ENCODE measurements at places on chromosomes 16 and 17. TPM values are rescaled to one million over a fixed set of nuclear protein-coding genes. Genes with fewer than 3 reads are reported as not detected.

SLC13A2 gene
- total RNA-seq, result not detected

DNA sequence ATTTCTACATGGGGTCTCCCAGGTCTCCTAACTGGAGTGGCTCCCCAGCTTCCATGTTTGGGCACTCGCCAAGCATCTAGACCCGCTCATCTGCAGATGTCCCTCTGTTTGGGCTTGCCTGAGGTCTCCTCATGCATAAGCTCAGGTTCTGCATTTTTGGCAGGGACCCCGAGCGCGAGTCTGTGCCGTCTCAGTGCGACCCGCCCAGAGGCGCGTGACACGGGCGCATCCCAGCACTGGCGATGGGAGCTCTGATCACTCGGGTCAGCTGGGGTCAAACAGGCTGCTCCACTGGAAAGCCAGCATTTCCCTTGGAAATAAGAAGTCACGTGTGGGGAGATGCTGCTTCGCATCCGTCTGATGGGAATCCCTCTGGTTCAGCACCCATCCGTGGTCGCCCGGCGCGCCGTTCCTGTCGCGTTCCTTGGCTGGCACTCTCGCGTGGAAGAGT is 56.9 kb upstream of the FASN start:
- no peak for DNase-seq

SLC25A11 gene
- 71.5 TPM for total RNA-seq

DNA sequence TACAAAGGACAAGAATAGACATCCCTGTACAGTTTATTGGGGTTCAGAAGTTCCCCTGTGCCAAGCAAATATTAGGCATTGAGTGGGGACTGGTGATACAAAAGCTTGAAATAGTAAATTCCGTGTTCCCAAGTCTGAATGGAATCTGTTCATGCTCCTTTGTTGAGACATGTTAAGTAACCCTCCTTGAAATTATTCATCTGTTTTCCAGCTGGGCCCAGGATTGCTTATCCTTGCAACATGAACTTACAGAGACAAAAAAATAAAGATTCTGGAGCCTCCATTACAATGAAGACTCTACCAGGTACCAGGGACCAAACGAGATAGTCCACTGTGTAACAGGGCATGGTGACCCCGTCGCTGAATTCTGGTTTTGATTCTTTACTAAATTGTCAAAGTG is 6.1 kb upstream of the CCL8 start:
- peak; percentile 15 for DNase-seq

GRCh38 chr17:62572888-62573401 is 54.5 kb upstream of the MRC2 start:
- peak; percentile 26 for DNase-seq

- no peak for DNase-seq
Observed at GRCh38 chr17:21376081-21376758, at the start of gene KCNJ12. Gene KCNJ12 (plus strand): TSS chr17:21376357. CDS start chr17:21415343, 38,986 bp downstream.

ZNF213 gene
- 2.0 TPM for total RNA-seq

DNA sequence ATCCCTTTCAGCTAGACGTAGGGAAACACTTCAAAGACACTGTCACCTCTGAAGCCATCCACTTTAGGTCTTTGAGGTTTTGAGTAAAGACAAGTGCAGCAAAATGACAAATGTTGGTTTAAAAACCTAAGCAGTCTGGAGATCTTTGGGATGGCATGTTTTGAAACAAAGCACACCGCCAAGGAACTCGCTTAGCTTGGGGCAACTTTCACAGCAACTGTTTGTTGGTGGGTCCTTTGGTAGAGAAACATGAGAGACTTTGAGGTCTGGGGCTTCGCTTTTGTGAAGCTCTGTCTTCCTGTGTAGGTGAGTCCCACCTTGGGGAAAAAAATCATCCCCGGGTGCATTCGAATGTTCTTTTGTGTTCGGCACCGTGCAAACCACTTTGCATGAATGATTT is 357.5 kb downstream of the SNX29 start:
- no peak for DNase-seq

- DNase-seq, result no peak
Observed at GRCh38 chr17:44241106-44241624, 21.7 kb upstream of the UBTF start.

XYLT1 gene
- total RNA-seq, result 4.0 TPM

DNA sequence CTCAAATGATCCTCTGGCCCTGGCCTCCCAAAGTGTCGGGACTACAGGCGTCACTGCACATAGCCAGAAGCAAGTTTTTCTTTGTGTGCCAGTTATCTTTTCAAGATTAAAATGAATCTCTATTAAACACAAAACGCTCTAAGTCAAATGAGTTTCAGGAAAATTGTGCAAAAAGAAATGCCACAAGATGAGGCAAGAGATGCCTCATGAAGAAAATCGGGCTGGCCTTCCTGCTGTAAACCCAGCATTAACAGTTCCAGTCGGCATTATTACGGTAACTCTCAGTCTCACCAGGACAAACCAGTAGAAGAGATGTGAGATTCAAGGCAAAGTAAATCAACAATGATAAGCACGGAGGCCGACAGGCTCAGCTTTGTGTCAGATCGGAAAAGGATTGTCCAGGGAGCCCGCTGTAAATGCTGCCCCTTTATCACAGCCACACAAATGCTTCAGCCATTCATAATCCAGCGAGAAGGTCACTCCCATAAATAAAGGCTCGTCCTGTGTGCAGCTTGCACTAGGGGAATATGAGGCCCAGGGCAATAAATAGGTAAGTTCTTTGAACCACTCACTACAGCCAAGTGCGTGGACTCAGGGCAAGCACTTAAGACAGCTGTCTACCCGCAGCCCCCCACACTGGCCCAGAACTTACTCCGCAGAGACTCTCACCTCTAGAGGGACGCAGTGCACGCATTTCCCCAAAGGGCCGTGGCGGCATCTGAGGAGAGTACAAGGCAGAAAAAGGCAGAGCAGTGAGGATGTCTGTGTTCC is 27.2 kb downstream of the NPLOC4 start:
- no peak for DNase-seq

GRCh38 chr17:77831474-77832179 is 126.9 kb upstream of the TNRC6C start:
- peak; percentile 36 for DNase-seq

IGF2BP1 gene
- total RNA-seq, result 4.0 TPM

- peak; percentile 45 for DNase-seq
Observed at GRCh38 chr17:65079489-65079900, 23.0 kb upstream of the GNA13 start.

DNA sequence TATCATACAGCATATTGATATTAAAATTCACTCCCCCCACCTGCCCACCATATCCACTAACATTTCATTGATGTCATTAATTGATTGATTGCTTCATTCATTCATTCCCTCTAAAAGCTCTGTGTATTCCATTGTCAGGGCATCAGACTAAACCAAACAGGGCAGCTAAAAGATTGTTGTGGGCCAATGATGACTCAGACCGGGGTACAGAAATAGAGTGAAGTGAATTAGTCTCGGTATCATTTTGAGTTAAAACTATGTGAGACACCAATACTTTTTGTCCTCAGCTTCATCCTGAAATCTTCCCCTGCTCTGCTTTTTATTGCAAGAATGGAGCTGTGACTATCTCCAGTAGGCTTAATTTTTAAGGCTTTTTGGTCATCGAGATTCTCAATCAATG is 868.3 kb downstream of the CDH11 start:
- DNase-seq, result peak; percentile 71

DNA sequence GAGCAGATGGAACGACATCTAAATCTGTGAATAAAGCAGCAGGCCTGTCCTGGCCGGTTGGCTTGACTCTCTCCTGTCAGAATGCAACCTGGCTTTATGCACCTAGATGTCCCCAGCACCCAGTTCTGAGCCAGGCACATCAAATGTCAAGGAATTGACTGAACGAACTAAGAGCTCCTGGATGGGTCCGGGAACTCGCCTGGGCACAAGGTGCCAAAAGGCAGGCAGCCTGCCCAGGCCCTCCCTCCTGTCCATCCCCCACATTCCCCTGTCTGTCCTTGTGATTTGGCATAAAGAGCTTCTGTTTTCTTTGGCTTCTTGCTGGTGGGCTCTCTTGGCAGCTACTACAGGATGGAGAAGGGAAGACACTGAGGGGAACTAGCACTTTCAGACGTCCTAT is 4.1 kb upstream of the RSAD1 start:
- DNase-seq, result no peak

GRCh38 chr17:13631529-13631928 is 29.8 kb upstream of the HS3ST3A1 start:
- DNase-seq, result no peak

DNA sequence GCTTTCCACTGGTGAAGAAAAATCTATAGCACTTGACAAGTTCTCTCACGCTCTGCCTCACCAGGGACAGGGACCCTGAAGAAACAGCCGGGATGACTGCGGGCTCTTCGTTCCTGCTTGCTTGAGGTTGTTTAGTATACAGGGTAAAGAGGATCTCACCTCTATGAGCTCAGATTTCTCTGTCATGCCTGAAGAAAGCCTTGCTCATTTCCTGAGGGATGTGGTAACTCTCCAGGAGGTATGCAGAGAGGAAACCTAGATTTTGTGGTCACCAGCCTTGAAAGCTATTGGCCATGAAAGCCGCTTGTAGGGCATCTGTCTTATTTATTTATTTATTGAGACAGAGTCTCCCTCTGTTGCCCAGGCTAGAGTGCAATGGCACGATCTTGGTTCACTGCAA is 23.2 kb downstream of the USP43 start:
- DNase-seq, result peak; percentile 81
